ENCODE measurements at places on chromosomes 2 and 18.

DNA sequence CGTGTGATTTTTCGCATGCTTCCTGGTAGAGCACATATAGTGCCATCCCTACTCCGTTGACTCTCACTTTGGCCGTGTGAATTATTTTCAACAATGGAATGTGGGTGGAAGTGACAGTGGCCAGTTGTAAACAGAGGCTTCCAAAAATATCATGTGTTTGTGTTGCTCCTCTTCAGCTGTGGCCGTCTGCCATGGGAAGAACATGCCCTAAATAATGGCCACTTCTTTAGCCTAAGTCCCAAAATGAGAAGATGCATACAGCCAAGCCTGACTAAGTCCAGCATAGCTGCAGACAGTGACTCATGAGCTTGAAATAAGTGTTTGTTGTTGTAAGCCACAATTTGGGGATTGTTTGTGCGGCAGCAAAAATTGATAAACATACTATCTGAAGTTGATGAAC is 8.9 kb upstream of the GALNT1 start:
- no peak for DNase-seq

GRCh38 chr18:57980573-57981307 is 63.3 kb upstream of the NEDD4L start:
- DNase-seq: no peak

DNA sequence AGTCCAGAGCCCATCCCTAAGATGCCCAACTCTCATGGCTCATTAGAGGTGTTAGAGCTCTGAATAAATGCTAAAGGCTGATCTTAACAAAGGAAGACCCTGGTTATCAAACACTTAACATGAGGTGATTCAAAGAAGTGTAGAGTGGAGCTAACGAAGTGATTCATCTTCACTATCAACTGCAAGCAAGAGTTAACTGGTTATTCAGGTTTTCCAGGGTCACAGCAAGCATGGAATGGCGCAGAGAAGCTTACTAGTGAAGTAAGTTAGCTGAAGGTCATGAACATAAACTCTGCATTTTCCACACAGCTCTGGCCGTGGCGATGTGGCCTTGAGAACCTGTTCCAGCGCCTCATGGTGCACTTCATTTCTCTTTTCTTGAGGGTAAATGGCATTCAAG is 17.0 kb downstream of the RND3 start:
- DNase-seq: no peak

GRCh38 chr2:211816754-211817153 is 721.8 kb downstream of the ERBB4 start:
- DNase-seq: peak; percentile 32

DNA sequence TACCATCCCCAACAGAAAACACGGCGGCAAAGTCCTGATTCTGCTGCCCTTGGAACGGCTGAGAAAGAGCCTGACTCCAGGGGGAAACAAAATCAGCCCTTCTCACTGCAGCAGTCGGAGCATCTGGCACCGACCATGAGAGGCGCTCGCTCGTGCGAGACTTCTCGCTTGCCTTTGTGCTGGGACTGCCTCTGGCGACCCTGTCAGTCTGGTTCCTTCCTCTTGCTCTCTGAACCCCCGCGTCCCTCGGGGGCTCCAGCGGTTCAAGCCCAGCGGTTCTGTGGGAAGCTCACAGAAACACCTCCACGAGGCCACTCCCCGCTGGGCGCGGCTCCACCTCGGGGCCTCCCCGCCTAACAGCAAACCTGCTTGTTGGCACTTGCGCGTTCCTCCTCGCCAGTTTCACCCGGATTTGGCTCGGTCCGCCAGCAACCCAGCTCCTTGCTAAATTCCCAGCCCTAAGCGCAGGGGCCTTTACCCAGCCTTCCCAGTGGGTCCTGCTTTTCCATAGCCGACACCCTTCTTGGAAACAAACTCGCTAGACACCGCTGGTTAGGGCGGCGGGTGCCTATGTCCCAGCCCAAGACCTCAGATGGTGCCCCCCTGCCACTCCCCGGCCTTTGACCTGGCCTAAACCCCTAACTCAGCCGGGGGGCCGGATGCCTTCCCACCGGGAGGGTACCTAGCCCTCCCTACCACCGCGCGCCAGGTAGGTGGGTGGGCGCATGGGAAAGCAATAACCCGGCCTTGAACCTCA is 2.2 kb downstream of the RND3 start:
- no peak for DNase-seq
